Activated CD4-positive, CD25-positive, alpha-beta regulatory T cell treated with anti-CD3 and anti-CD28 coated beads, Interleukin-2, amount 50 U/mL, for 24 hours (primary cell): ENCODE measurements at places on chromosomes 7 and 10.

GRCh38 chr10:103599211-103599610 is 105.7 kb downstream of the NEURL1 start:
- no peak for ATAC-seq

DNA sequence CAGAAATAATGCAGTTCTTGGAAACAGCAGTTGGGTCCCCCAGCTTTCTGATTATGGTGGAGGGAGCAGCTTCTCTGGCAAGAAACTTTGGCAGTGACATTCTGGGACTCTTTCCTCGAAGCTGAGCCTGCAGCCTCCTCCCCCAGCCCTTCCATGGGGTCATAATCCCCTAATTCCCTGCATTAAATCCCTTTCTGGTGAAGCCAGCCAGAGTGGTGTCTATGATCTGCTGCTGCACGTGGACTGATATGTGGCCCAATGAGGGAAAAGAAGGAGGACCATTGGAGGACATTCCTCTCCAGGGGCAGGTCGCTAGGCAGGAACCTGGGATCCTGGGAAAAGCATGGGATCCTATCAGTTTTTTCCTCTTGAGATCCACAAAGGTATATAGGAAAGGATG is 470.5 kb downstream of the RPS24 start:
- ATAC-seq = no peak

- ATAC-seq = peak; percentile 21
Observed at GRCh38 chr10:124719213-124719851, 24.8 kb downstream of the FAM53B start.

DNA sequence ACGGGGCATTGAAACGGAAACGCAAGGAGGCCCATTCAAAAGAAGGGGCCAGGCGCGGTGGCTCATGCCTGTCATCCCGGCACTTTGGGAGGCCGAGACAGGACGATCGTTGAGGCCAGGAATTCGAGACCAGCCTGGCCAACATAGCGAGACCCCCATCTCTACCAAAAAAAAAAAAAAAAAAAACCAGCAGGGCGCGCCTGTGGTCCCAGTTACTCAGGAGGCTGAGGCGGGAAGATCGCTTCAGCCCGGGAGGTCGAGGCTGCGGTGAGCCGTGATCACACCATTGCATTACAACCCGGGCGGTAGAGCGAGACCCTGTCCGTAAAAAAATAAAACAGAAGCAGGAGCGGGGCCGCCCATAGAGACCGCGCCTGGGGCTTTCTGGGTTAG is 396 bp downstream of the PSMG3 start:
- ATAC-seq = no peak

- no peak for ATAC-seq
Observed at GRCh38 chr7:2975821-2976371, 67.8 kb downstream of the CARD11 start.

GRCh38 chr10:22598478-22598877 is 115.9 kb downstream of the PIP4K2A start:
- ATAC-seq = no peak

- no peak for ATAC-seq
Observed at GRCh38 chr10:87591589-87591886, 68.1 kb upstream of the PAPSS2 start.

- ATAC-seq = no peak
Observed at GRCh38 chr7:50149369-50149768, 56.3 kb upstream of the ZPBP start.

GRCh38 chr7:22698767-22699166 is 28.2 kb upstream of the IL6 start:
- peak; percentile 76 for ATAC-seq

DNA sequence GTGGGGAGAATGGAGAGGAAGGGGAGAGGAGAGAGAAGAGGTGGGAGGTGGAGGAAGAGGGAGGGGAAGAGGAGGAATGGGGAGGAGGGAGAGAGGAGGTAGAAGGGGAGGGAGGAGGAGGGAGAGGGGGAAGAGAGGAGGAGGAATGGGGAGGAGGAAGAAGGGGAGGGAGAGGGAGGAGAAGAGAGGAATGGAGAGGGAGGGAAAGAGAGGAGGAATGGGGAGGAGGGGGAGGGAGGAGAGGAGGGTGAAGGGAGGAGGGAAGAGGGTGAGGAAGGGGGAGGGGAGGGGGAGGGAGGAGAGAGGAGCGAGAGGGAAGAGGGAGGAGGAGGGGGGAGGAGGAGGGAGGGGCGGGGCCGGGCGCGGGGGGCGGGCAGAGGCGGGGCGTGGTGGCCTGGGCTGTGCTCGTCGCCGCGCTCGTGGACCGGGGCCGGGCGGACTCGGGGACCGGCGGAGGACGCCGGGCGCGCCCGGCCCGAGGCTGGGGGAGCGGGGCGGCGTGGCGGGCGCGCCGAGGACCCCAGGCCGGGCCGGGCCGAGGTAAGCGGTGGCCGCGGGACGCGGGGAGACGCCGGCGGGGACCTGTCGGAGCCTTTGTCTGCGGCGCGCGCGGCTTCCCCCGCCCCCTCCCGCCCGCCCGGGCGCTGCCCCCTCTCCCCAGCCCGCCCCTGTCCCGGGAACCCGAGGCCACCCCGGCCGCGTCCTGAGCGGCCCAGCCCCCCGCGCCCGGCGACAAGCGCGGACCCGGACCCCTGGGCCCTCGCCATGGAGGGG is at the start of gene SLC29A4:
Gene SLC29A4, plus strand, starts transcription at position 401 of the 774 bp plus-strand sequence. CDS start 4,874 bp downstream, outside the sequence.
- peak; percentile 28 for ATAC-seq

DNA sequence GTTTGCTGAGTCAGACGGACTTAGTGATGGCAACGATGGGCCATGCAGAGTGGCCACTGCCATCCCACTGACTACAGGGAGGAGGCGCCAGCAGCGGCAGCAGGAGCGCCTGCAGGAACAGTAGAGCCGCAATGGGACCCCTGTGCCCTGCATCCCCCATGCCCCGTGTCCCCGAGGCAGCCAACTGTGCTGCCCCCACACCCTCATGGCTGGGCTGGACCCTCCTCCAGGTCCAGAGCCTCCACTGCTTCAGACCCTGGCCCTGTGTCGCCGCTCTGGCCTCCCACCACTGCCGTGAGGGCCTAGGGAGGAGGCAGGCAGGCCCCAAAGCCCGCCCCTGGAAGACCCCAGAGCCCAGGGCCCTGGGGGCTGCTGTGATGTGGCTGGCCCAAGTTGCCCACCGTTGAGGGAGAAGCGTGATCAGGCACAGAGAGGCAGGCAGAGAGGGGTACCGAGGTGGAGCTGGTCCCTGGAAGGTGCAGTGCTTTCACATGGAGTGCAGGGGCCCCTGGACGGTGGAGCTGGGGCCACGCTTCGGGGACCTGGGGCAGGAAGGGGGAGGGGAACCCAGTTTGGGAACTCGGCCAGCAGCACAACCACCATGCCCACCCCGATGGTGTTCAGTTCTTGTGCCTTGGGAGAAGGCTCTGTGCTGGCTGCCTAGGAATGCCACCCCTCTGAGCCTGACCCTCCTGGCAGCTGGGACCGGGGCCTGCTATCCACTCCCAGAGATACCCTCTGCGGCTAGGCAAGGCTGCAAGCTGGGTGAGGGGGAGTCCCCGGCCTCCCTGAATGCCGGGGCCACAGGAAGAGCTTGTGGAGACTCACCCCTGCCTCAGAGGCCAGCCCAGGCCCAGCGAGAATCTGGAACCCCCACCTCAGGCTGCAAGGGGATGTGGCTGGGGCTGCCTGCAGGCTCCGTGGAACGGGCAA is 32.6 kb downstream of the DKK1 start:
- ATAC-seq = no peak

- ATAC-seq = no peak
Observed at GRCh38 chr7:42883950-42884349, 27.9 kb downstream of the C7orf25 start.

DNA sequence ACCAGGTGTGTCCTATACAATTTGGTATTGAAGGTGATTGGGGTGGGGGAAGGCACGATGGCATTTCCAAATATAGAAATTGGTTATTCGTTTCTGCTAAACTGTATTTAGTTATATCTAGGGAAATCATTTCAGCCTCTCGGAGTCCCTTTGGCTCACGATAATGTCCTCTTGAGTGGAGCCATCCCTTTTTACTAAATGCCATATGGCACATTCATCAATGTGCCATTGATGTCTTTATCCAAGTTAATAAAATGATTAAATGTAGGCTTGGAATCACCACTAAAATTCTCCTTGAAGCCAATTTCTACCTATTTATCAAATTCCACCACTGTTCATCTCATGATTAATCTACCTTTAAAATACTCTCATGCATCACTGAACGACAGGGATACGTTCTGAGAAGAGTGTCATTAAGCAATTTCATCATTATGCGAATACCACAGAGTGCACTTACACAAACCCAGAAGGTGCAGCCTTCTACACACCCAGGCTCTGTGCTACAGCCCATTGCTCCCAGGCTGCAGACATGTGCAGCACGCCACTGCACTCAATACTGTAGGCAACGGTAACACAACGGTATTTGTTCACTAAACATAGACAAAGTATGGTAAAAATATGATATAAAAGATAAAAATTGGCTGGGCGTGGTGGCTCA is 219.2 kb upstream of the C7orf33 start:
- ATAC-seq = no peak

DNA sequence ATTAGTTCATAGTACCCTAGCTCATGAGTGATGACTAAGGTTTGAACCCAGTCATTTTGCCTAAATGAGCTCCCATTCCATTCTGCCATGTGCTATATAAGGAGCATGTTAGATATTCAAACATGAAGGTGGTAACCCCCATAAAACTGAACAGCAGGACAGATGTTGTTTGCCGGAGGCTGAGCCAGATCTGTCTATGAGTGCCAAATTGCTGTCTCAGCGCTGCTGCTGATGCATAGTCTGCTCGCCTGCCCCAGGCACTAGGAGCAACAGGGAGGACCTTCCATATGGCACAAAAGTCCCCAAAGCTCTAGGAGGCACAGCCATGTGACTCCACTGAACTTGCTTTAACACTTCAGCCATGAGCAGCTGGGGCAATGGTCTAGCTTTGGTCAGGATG is 466.0 kb upstream of the GHITM start:
- ATAC-seq = no peak

DNA sequence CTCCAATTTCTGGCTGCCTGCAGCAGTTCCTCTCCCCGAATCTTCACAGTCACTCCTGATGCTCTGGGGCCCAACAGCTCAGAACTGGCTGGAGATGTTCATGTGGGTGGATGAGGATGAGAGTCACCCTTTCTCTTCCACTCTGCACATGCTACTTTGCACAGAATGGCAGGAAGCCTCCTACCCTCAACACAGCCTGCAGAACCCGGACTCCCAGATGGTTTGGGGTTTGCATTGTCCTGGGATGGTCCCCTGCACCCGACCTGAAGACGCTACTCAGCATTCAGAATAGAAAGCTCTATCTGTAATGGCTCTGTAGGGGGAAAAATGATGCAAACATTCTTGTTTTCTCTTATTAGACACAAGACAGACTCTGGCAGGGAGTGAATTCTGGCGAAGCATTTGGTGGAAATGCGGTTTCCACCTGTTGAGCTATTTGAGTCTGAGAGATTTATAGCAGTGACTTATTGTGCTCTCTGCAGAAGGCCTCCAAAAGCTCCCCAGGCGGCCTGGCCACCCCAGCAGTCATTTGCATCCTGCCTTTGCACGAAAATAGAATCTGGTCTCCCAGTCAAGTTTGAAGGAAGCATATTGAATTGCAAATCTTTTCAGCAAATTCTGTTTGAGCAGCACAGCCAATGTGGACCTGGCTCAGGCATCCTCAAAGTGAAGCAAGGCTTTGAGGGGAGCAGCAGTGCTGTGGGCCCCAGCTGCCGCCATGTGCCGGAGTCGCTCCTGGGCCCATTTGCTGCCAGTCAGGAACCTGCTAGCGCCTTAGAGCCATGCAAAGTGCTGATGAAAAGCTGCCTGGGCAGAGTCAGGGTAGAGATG is 309.3 kb downstream of the TCERG1L start:
- no peak for ATAC-seq
